ENCODE measurements at places on chromosomes 7 and 10.

GRCh38 chr10:2949948-2950354, 117.4 kb upstream of the PFKP start:
- no peak for DNase-seq

- no peak for DNase-seq
Observed at GRCh38 chr7:47233996-47234395, 347.9 kb downstream of the TNS3 start.

DNA sequence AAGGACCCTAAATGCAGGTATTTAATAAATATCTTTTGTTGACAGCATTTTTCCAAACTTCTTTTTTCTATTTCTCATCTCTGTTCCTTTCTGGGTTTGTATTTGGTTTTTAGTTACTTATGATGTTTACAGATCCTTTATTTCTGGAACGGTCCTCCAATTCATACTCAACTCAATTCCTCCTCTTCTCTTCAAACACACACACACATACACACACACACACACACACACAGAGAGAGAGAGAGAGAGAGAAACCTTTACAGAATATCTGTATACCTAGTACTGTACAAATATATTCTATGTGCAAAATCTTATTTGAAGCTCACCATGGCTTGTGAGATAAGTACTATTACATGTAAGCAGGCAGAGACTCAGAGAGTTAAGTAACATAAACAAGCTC, 21.6 kb upstream of the GOT1 start:
- DNase-seq = no peak

GRCh38 chr10:14131261-14131960, 199.3 kb downstream of the FRMD4A start:
- no peak for DNase-seq

GRCh38 chr7:135599471-135599870, 41.8 kb downstream of the NUP205 start:
- DNase-seq = no peak

DNA sequence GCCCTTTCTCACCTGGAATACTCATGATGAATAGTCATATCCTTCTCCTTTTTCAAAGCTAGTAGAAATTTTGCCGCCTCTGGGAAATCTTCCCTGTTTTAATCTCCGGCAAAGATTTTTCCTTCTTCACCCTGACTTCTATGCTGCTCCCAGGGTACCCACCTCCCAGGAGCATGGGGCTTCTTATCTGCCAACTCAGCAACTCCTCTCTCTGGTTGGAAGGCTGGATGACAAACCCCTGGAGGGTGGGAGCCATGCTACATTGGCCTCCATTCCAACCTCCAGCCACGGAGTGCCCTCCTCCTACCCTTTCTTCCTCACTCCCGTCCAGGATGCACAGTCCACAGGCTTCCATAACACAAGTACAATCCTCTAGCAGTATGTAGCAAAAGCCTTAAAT, 19.9 kb downstream of the NEUROG3 start:
- no peak for DNase-seq

- DNase-seq = no peak
Observed at GRCh38 chr7:128000854-128001265, 30.4 kb downstream of the LRRC4 start.

DNA sequence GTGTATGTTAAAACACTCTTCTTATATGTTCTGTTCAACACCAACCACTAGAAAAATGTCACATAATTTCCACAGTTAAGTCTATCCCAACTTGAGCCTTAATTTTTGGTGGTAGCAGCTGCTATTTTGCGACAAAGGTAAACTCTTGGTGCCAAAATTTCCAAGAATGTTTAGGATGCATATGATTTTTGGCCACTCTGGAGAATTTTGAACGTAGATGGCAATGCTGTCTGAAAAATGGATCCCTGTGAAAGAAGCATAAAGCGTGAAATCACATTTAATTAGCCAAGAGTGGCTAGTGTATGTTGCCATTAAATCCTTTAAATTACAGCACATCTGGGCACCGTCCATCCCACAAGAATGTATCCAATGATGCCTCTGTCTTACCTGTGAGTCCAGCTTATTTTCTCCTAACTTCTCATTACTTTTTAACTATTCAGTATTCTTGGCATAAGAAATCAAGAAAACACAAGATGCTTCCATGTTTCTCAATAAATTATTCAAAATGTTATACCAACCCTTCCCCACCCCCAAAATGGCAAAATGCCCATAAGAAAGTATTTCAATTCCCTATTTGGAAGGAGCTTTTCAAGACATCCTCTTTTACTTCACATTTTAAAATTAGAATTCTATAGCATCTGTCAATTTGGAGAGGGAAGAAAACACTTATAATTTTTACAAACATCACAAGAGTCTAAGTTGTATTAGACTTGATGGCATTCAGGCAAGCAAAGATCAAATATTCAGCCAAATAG, 12.4 kb downstream of the PTPRZ1 start:
- DNase-seq = no peak

- DNase-seq = no peak
Observed at GRCh38 chr7:24734306-24734705, 23.0 kb downstream of the GSDME start.

- no peak for DNase-seq
Observed at GRCh38 chr7:42645906-42646305, 266.0 kb downstream of the C7orf25 start.

- DNase-seq = no peak
Observed at GRCh38 chr10:75012471-75012870, 99.0 kb upstream of the SAMD8 start.

GRCh38 chr10:53749439-53749838, 976.9 kb upstream of the MBL2 start:
- DNase-seq = no peak

DNA sequence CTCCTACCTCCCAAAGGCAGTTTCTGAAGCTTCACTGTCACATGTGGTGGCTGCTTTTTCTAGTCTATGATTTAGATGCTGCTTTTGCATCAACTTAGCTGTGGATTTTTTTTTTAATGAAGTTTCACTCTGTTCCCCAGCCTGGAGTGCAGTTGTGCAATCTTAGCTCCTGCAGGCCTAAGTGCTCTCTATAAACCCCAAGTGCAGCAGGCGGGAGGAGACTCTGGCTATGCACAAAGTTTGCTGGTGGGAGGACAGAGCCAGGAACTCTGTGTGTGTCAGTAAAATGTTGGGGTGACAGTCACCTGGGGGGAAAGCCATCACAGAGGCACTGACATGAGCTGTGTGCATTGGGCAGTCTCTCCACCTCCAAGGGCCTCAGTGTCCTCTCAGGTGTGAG, 138.8 kb upstream of the FAM20C start:
- DNase-seq = no peak

- no peak for DNase-seq
Observed at GRCh38 chr10:130989670-130990232, 321.8 kb downstream of the TCERG1L start.

DNA sequence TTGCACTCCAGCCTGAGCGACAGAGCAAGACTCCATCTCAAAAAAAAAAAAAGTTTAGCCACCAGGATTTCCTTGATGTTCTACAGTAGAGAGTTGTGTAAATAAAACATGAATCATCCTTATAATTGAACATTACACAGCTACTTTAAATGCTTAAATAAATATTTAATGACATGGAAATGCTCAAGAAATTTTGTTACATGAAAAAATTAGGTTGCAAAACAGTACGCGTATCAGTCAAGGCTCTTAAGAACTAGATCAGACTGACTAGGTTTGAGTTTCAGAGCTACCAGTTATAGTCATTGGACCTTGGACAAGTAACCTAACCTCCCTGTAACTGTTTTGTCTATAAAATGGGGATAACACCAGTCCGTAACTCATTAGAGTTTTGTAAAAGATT, 38.7 kb upstream of the GSAP start:
- no peak for DNase-seq

GRCh38 chr7:41872966-41873365, 170.1 kb upstream of the INHBA start:
- DNase-seq = no peak

All from CD4-positive, alpha-beta T cell treated with Interleukin-15 for 4 hours (primary cell).